Islet precursor cell (in vitro differentiated cells): ENCODE measurements at places on chromosomes 3 and 15.

DNA sequence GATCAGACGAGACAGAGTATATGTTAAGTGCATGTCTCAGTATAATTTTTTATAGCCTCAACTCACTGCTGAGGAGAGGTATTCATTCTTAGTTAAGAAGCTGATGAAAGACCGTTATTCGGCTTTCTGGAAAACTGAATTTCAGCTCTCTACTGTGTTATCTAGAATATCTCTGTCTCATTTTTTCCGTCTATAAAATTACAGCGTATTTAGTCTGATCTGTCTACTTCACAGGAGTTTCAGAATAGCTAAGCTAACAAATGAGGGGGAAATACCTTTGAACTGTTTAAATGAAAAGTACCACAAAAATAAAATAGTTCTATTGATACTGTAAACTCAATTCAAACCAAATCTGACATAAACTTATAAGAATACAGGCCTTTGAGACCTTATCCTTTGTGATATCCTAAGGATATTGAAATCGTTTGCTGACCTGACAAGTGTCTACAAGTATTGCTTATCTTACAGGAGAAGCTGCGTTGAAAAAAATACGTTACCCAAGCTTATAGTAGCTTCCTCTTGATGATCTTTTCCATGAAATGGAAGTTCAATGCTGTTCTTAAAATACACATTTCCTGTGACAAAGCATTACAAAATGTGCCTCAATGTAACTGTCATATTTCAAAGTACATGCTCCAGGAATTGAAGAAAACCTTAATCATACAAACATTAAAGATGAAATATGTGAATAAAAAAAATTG, 104.6 kb downstream of the IL1RAP start:
- DNase-seq = no peak

DNA sequence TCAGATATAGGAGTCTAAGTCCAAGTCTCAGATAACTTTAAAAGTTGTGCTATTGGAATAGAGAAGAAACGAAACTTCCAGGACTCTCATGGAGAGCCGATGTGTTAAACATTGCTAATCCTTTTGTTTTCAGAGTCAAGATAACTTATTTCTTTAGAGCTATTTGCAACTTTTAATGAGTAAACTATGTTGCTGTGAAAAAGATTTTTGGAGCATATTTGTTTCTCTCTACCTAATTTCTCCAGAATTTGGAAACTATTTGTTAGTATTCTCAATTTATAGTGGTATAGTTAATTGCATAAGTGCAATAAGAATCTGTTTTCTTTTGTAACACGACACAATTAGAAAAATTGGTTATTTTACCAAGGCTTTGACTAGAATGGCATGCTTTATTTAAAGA, 588.9 kb downstream of the NTRK3 start:
- no peak for DNase-seq

GRCh38 chr15:31344266-31344665, 17.6 kb downstream of the KLF13 start:
- DNase-seq = no peak

DNA sequence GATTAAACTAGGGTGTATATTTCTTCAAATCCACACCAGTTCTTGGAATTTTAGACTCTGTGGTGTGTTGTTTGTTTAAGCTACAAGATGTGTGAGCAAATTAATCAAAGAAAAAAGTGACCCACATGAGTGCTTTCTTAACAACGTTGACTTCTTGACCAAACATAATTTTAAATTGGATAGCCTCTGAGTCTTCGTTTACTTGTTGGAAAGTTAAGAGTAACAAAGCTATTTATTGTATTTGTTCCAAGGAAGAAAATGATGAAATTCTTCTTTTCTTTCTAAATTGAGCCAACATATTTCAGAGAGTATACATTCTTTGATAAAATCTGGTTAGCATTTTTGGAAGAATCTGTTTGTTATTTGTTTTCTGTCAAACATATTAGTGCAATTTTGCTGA, 99.9 kb upstream of the IGSF10 start:
- DNase-seq = no peak

DNA sequence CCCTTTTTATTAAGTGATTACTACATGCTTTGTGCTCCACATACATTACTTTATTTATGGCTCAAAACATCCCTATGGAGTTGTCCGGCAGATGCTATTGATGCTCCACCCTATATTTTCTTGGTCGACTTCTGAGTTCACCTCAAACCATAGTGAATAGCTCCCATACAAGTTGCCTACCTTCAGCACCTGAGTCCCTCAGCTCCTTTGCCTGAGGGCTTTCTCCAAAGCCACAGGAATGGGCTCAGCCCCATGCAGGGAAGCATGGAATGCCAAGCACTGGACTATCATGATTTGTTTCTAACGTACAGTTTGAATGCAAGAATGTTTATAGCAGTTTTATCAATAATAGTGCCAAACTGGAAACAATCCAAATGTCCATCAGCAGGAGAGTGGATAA, 124.8 kb upstream of the TNIK start:
- peak; percentile 92 for DNase-seq

DNA sequence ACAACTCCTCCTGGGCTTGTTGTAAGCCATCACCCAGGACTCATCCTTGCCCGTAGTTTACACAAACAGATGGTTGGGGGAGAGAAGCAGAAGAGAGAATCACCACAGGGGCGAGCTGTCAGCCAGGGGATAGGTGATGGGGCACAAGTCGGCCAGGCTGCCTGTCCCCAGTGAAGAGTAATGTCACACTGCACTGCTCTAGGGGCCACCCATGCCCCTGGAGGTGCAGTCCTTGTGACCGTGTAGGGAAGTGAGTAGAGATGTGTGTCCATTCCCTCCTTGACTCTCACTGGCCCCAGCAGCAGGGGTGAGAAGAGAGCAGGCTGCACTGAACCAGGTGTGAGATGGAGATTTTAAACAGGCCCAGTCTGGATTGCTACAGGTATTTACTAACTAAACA, 17.1 kb upstream of the PRSS50 start:
- DNase-seq = no peak

DNA sequence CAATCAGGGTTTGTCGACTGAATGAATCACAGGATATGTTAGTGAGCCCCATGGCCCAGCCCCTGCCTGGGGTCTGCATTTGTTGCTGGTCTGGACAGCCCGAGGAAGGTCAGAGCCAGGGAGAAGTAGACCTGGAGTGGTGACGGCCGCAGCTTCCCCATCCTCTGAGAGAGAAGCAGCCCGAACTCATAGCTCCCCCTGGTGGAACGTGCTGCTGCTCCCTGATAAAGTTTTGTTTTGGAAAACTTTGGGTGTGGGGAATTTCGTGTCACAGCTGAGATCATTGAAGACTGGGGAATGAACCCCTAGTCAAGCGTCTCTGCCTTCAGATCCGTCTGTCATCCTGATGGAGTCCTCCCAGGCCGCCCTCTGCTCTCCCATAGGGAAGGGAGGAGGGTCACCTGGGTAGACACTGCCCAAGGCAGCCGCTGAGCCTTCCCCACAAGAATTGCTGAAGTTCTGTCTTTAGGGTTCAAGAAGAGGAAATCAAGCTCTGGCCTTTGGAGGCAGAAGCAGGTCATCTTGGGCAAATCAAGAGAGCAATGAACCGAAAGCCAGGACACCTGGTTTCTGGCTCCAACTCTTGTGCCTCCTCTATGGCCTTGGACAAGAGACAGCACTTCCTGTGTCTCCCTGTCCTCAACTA, 60.5 kb downstream of the GLDN start:
- DNase-seq = peak; percentile 79

DNA sequence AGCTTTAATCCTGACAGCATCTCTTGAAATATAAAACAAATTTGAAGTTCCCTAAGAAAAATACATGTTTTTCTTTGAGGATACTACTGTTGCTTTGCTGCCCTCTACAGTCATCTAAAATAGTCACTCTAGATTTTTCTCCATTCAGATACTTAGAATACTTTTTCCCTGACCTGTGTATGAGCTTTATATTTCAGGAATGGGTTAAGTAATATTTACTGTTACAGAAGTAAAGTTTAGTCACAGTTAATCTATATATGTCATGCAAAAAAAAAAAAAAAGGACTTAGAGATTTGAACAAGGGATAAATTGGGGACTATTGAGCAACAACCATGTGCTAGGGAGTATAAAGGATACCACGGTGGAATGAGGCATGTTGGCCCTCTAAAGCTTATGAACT, 8.8 kb downstream of the NECTIN3 start:
- DNase-seq = no peak

- peak; percentile 91 for DNase-seq
Observed at GRCh38 chr3:156605686-156606605, 51.0 kb upstream of the SSR3 start.

DNA sequence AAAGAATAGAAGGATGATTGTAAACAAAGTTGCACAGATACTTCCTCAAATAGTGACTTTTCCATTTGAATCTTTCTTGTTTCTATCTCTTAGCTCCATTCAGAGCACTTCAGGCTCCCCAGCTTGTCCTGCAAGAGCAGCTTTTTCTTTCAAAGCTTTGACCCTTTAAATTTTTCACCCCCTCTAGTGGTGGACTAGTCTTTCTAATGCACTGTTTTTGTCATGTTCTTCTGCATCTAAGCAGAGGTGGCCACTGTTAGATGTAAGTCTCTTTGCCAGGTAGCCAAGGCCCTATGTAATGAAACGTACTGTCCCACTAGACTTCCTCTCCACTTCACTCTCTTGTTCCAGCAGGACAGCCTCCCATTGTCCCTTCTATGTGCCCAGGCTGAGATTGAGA, 74.0 kb upstream of the MANF start:
- DNase-seq = no peak

GRCh38 chr15:92651877-92652575, 3.5 kb downstream of the FAM174B start:
- DNase-seq = no peak

DNA sequence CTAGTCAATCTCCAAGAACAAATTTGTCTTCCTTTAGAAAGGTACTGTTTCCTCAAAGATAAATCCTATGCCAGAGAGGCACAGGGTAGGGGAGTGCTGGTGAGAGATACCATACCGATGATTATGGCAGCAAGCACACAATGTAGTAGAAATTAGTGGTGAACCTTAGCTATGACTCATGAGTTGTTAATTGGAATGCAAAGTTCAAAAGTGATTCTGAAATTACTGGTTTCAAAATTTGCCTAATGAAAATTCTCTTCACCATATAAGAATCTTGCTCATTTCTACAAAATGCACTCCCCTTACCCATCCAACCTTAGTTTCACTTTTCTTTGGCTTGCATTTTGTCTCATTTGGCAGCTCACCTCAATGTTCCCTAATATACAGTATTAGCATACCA, 139.5 kb upstream of the SLC2A2 start:
- no peak for DNase-seq

GRCh38 chr3:35144011-35144410, 495.3 kb upstream of the ARPP21 start:
- DNase-seq = no peak

DNA sequence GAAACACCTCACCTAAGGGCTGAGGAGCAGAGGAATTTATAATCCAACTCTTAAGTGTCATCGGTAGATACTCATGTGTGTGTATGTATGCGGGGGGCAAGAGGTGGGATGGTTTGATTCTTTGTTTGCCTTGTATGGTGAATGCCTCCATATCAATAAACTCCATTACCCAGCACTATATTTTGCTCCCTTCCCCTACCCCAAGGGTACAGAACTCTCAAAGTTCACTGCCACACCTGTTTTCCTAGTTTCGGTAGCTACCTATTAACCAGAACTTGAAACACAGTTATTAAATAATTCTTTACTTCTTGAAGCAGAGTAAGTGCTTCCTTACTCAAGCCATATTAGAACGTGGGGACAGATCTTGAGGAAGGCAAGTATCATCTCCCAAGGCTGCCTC, 400.8 kb upstream of the SUCLG2 start:
- no peak for DNase-seq

DNA sequence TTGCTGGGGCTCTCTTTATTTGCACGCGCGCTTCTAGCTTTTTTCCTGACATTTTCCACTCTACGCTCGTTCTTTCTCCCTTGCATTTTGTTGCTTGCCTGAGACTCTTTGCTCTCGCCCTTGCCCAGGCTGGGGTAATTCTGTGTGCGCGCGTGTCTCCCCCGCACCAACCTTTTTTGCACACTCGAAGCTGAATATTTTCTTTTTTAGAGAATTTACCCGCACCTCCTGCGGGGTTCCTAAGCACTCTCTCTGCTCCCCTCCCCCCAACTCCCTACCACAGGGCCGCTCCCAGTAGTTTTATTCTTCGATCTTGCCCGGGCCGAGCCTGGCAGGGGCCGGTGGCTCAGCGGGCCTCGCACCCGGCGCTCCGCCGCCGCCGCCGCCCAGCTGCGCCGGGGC, 732 bp downstream of the FAM43A start:
- DNase-seq = no peak

GRCh38 chr3:120170223-120170622, 76.0 kb upstream of the GSK3B start:
- DNase-seq = peak; percentile 81

- no peak for DNase-seq
Observed at GRCh38 chr3:136249593-136249992, 547 bp upstream of the PCCB start.
